ENCODE measurements at places on chromosomes 7 and 10. TPM values are rescaled to one million over a fixed set of nuclear protein-coding genes. Genes with fewer than 3 reads are reported as not detected.

DNA sequence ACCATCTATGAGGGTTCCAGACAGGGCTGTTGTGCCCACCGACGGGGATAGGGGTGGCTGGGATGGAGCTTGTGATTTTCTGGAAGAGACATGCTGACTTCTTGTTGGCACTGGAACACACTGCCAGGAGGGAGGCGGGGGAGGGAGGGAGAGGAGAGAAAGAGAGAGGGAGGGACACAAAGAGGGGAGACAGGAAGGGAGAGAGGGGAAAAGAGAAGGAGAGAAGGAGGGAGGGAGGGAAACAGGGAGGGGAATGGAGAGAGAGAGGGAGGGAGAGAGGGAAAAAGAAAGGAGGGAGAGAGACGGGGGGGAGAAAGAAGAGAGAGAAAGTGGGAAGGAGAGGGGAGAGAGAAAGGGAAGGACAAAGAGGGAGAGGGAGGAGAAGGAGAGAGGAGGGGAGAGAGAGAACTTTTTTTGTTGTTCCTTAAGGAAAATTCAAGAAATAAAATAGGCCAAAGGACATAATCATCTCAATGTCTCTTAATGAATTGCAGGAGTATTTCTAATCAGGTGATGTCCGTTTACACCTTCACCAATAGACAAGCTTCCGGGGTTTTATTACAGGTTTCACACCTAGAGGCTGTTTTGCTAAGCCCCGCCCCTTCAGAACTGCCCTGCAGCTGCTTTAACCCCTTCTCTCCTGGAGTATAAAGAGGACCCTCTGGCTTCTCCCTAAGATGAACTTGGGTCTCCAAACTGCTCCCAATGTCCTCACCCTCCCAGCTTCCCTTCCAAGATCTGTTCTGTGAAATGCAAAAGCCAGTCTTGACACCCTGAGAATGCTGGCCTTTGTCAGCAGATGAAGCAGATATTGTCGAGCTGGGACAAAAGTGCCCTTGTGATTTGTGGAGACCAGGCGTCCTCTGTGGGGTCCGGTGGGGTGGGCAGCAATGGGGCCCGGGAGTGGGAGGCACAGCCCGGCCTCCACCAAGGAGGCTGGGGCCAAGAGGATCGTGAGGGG, 82.0 kb upstream of the GTF2IRD1 start:
- DNase-seq: peak; percentile 11

The UCMA gene
- total RNA-seq: not detected

The ABCA13 gene
- not detected for total RNA-seq

DNA sequence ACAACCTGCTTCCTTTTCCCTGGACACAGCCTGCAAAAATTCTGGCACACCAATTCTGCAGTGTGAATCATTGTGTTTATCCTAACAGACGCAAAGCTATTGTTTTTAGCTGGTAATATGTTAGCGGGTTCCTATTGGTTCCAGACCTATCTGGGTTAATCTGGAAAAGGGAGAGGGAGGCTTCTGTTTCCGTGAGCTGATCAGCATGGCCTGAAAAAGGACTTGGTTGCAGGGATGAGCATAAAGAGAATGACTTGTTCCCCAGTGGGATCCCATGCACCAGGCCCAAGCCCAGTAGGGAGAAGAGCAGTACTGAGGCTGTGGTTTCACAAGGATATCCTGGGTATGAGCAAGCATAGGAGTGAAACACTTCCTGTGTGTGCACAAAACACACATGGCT, 78.4 kb downstream of the PDE1C start:
- no peak for DNase-seq

DNA sequence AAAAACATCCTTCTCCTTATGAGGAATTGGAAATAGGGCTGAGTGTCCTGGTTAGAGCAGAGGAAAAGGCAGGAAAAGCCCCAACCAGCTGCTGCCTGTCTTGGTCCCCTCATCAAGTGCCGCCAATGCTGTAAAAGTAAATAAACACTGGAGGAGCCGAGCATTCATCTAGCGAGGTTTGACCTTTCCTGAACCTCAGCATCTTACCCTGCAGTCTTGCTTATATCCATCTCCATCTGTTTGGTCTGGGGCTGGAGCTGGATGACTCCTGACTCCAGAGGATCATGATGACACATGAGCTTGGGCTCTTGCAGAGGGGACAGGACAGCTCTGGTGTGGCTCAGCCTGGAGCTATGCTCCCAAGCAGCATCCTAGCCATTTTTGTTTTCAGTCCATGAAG, 501.1 kb downstream of the TNS3 start:
- DNase-seq: no peak

DNA sequence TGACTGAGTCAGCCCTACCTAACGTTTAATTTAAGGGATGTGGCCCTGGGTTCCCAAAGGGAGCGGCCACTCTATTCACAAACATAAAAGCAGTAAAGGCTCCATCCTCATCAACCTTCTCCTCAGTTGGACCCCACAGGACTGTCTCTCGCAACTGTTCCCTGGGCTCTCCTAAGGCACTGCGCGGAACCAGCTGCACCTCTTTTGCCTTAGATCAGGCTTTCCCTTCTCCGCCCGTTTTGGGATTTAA, 689 bp upstream of the GTPBP4 start:
- DNase-seq: no peak

DNA sequence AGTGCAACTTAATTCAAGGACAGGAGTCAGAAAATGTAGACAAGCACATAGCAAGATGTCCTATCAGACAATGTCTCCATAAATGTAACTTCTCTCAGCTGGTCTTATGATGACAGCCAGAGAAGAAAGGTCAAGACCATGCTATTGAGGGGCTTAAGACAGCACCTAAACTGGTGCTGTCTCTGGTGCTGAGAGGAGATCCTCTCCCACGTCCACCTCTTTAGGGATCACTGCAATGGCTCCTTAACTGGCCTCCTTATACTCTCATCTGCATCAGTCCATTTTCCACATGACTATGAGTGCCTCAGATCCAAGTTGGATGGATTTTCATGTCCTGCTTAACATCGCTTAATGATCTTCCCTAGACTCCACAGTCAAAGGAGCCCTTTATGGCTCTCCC, 210.6 kb downstream of the ARL4A start:
- no peak for DNase-seq

- no peak for DNase-seq
These were observed 179.4 kb downstream of the PIP4K2A start for GRCh38 chr10:22534849-22535604.

- DNase-seq: no peak
These were observed 11.7 kb downstream of the TLL2 start for GRCh38 chr10:96501985-96502384.

GRCh38 chr10:62050893-62051433, 149.5 kb downstream of the ARID5B start:
- DNase-seq: peak; percentile 88

- DNase-seq: peak; percentile 30
These were observed 80.8 kb downstream of the ARHGAP22 start for GRCh38 chr10:48523820-48524758.

DNA sequence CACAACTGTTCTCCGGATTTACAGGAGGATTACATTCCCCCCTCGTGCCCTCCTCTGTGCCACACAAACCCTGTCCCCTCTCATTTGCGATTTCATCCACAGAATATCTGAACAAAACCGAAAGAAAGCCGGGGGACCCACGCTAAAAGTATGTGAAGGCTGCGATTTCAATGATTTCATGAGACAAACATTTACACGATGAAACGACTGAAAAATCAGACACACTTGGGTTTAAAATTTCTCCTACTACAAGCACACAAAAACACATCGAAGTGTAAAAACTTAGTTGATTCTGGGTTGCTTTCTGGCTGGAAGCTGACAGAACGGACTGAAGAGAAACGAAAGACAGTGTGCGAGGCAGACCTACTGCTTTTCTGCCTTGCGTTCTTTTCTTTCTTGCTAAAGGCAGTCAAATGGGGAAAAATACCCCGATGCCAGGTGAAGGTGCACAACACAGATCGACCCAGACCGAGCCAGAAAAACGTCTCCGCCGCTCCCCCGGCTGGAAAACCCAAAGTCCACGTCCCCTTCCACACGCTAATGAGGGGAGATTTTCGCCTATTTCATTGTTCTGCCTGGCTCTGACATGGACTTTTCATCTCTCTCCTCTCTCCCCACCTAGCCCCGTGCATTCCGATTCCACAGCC, 1.2 kb downstream of the HIPK2 start:
- peak; percentile 41 for DNase-seq

The TMEM176A gene
- total RNA-seq: not detected

DNA sequence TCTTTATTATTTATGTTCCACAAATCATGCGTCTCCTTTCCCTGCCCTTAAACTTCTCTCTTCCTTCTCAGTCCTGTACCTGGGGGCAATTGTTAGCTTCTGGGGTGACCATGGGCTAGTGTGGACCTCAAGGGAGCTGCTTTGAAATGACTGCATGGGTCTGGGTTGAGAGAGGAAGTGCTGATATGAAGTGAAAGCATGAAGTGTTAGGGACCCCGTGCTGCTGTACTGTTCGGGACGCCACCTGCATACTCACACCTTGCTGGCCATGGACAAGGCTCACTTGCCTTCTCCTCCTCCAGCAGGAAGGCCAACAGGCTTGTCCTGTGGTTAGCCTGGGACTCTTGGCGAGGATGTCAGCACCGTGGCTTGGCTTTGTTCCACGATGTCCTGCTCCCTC, 56.7 kb downstream of the MTPN start:
- no peak for DNase-seq

DNA sequence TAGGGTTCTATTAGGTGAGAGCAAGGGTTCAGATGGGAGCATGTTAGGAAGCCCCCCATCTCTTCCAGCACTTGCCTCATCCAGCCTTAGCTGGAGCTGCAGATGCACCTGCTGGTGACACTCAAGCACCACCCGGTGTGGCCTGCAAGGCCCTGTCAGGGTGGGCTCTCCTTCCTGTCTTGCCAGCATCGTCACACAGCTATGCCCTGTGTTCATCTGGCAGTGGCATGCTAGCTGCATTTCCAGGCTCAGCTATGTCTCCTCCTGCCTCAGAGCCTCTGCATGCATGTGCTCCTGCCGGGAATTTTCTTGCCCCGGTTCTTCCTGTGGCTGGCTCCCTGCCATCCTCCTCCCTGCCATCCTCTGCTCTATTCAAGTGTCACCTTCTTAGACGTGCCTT, 129.7 kb upstream of the KLF6 start:
- DNase-seq: no peak

GRCh38 chr10:49578392-49578791, 31.7 kb upstream of the SLC18A3 start:
- peak; percentile 13 for DNase-seq

DNA sequence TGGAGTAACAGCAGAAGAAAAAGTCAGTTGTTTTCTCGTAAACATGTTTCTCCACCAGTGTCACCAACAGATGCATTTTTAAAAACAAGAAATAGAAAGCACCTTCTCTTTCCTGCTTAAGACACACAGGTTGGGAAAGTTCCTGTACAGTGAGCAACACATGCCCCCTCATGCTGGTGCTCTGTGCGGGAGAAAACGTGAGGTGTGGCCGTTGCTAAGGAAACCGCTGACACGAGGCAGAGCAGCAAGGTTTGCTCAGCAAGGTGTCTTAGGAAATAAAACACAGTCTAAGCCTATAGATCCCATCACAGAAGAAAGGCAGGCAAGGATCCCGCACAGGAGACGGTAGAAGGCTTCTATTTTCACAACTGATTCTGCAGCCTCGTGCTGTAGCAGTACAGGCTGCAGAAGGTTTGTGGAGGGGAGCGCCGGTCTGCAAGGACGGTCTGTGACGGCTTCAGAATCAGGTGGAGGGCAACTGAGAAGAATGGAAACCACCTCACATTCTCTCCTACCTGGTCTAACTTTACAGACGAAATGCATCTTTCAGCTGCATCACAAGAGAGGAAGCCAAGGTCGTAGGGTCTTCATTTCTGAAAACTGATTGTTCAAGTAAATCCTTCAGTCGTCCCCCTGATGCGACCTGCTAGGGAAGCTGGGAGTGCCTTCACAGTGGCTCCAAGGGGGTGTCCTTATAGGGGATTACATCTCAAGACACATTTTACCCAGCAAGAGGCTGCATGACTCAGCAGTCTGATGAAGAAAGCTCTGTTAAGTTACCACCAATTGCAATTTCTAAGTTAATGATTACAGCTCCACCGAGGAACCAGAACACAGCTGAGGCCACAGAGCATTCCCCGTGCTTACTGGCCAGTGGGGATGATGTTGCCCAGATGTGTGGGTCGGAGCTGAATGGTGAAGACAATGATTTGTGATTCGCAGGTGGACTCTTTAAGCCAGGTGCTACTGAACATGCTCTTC, 150.7 kb upstream of the KLF14 start:
- no peak for DNase-seq

- DNase-seq: peak; percentile 63
These were observed 7.8 kb upstream of the COMMD3 start for GRCh38 chr10:22308390-22308789.
